AG08396 (cell line): ENCODE measurements at places on chromosomes 2 and 18.

DNA sequence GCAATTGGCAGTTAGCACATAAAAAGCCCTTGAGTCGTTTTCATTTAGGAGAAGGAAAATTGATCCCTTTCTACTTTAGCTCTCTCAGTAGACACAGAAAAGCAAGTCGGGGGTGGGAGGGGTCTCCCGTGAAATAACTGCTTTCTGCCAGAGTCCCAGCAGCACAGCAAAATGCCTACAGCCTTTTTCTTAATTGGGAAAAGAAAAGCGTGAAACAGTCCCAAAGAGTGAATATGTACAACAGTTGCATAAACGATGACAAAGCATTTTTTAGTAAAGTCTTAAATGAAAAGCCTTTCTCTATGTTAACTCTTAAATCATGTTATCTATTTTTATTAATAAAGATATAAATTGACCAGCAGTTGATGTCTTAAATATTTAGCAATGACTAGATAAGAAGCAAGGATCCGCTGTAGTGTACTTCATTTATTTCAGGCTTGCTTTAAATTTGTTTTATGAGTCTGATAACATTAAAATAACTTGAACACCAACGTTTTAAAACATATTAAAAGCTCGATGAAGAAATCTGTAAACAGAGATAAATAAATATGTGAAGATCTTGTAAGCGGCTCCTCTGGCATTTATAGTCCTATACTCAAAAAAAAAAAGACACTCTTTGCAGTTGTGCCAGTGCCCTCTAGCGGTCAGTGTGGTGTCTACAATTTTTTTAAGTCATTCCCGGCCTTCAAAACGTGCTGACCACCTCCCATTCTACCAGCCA lies 42.3 kb upstream of the ATIC start:
- DNase-seq = peak; percentile 62

DNA sequence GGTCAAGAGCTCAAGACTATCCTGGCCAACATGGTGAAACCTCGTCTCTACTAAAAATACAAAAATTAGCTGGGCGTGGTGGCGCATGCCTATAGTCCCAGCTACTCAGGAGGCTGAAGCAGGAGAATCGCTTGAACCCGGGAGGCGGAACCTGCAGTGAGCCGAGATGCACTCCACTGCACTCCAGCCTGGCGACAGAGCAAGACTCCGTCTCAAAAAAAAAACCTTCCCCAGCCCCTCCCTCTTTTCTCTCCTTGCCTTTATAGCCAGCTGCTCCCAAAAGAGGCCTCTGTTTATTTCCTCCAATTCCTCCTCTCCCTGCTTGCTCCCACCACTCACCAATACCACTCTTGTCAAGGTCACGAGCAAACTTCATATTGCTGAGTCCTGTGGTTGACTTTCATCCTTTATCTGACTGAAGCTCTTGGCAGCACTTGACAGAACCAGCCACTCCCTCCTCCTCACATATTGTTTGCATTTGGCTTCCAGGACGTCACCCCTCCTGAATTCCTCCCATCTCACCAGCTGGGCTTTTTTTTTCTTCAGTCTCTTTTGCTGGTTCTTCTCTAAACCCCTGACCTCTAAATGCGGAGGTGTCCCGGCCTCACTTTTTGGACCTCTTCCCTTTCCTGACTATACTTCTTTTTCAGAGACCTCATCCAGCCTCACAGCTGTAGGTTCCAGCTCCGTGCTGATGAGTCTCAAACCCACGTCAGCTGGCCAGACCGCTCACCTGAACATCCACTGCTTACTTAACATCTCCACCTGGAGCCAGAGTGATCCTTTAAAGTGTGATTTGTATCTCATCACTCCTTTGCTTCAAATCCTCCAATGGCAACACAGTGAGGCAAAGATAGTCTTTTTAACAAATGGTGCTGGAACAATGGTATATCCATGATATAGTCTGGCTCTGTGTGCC lies 84.6 kb upstream of the CAB39 start:
- peak; percentile 54 for DNase-seq

GRCh38 chr2:21367421-21367820 lies 243.7 kb downstream of the TDRD15 start:
- no peak for DNase-seq

DNA sequence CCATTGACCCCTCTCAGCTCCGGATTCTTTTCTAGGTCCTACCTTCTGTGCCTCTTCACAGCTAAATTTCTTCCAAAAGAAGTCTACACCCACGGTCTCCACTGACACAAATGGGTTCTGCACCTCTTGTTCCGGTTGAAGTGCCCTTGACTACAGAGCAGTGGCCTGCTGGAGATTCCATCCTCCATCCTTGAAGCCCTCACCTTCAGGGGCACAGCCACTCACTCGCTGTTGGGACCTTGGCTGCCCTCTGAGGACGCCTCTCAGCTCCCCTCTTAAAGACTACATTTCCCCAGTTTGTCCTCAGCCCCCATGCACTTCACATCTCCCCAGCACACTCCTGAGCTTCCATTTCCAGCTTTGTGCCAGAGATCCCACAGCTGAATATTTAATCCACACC lies 226.3 kb downstream of the ATAD2B start:
- no peak for DNase-seq

GRCh38 chr18:76374330-76375281 lies 120.4 kb downstream of the ZNF516 start:
- no peak for DNase-seq

DNA sequence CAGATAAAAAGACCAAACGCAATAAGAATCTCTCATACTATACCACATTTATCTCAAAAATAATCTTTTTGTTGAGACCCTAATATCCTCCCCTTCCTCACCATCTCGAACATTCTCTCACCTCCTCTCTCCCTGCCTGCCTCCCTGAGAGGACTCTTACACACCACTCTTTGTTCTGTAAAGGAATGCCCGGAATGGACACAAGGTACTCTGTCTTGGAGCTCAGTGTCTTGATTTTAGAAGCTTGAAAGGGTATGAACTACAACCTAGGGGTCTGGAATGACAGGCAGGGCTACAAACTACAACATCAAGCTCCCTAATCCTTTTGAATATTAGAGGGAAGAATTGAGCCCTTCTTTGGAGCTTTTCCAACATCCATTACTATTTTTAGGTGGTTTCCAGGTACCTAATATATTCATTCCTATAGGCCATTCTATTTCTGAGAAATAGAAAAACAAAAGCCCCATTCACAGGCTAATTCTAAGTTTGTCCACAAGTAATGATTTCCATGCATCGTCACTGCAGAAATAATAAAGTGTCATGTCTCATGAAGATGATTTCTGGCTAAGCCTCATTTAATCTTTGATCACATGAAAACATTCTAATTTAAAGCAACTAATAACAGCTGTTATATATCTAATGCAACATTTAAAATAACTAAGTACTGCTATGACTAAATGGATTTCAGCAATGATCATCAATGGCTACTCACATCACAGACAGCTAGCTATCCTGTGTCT lies 60.6 kb downstream of the LRP2 start:
- DNase-seq = no peak

GRCh38 chr18:49038423-49038822 lies 87.7 kb upstream of the SMAD7 start:
- DNase-seq = no peak

DNA sequence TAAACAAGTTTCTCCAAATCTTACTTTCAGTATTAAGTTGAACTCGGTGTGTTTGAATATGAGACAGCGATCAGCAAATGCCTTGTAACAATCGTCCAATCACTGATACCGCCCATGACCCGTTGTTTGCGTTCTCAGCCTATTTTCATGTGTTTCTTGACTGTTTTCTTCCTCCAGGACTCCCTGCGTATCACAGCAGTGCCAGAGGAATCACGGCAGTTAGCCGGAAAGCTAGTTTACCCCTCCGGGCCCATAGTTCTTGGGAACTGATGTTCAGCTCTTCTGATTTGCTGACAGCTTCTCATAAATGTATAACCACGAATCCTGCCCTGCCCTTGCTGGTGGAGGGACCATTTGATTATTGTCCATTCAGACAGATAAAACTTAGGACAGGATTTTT lies 42.2 kb upstream of the TPO start:
- no peak for DNase-seq

- no peak for DNase-seq
Observed at GRCh38 chr18:28079883-28080282, 97.0 kb downstream of the CDH2 start.

- DNase-seq = no peak
Observed at GRCh38 chr2:40370007-40370395, 81.9 kb downstream of the SLC8A1 start.

- DNase-seq = no peak
Observed at GRCh38 chr18:3810296-3810695, 360.3 kb downstream of the TGIF1 start.

GRCh38 chr2:84839851-84840250 lies 41.0 kb downstream of the TRABD2A start:
- DNase-seq = no peak

- DNase-seq = no peak
Observed at GRCh38 chr18:78006774-78007260, 757.2 kb downstream of the GALR1 start.

DNA sequence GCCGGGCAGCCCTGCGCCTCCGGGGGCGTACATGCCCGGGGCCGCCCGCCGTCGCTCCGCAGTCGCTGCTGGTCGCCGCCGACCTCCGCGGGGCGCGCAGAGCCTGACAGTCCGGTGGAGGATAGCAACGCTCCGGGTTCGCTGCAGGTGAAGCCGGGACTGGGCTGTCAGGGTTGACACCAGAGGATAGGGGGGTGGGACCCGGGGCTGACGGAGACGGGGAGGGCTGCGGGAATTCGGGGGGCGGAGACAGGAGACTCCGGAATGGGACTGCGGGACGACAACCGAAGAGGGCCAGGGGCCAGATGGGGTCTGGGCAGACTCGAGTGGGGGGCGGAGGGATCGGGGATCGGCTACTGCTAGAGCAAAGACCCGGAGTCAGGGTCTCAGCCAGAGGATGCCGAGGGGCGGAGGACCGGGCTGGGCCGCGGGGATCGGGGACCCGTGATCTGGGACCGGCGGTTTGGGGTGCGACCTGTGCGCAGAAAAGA lies 403 bp downstream of the TMEM127 start:
- DNase-seq = peak; percentile 64

GRCh38 chr18:70249118-70249517 lies 39.7 kb upstream of the SOCS6 start:
- peak; percentile 29 for DNase-seq

GRCh38 chr2:168348076-168348475 lies 100.7 kb upstream of the STK39 start:
- peak; percentile 29 for DNase-seq

DNA sequence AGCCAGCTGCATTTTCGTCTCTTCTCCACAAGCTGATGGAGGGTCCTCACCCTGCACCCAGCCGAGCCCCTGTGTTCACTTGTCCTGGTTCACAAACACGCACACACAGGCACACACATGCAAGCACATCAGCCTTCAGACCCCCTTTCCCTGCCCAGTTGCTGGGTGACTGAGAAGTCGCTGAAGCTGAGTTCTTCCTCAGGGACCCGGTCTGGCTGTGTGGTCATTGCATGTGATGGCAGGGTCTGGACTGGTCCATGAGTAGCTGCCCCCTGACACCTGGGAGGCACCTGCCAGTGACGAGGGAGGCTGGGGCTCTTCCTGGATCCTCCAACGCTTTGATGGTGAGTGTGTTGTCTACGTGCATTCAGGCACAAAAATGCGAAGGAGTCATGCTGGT lies 546.1 kb upstream of the SALL3 start:
- DNase-seq = no peak

GRCh38 chr18:58590254-58590653 lies 38.6 kb downstream of the ALPK2 start:
- DNase-seq = peak; percentile 79

DNA sequence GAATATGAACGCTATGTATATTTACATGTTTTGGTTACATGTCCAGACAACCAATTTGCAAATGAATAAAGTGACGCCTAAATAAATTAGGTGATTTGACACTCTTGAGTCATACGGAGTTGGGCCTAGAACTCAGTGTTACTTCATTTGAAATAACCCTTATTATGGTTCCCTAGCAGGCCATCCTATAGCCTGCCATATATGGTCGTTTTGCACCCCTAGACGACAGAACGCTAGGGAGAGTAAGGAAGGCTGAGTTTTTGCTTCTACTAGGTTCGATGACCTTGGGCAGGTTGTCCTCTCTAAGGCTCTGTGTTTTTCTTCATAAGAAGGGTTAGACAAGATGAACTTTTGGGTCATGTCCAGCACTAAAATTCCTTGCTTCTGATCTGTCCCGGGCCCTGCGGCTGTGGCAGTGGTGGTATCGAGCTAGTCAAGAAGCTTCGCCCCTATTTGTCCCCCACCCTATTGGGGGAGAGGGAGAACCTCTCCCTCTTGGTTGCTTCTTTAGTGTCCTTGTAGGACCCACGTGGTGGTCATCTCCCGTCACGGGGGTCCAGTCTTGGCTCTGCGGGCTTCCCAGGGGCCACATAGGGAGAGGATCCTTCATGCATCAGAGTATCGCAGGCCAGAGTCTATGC lies 574 bp upstream of the EML4 start:
- no peak for DNase-seq

DNA sequence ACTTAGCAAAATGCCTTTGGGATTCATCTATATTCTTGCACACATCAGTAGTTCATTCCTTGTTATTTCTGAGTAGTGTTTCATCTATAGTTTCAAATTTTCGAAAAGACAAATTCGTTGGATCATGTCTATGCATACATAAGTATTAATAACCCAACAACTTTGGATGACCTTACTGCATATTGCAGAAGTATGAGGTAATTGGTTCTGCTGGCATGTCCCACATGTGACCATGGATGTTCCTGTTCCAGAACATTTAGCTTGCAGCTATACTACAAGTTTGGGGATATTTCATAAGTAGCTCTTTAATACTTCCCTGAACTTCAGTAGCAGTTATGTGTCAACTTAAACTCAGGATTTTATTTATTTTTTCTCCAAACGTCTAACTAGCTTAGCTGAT lies 44.9 kb downstream of the APLF start:
- no peak for DNase-seq

GRCh38 chr2:232377841-232378734 lies 463 bp upstream of the ALPP start:
- DNase-seq = no peak

- DNase-seq = no peak
Observed at GRCh38 chr2:46703588-46703987, 212.0 kb downstream of the MCFD2 start.

- DNase-seq = no peak
Observed at GRCh38 chr18:63199743-63200241, 119.8 kb downstream of the BCL2 start.

- no peak for DNase-seq
Observed at GRCh38 chr2:229970406-229970805, 48.1 kb downstream of the FBXO36 start.

DNA sequence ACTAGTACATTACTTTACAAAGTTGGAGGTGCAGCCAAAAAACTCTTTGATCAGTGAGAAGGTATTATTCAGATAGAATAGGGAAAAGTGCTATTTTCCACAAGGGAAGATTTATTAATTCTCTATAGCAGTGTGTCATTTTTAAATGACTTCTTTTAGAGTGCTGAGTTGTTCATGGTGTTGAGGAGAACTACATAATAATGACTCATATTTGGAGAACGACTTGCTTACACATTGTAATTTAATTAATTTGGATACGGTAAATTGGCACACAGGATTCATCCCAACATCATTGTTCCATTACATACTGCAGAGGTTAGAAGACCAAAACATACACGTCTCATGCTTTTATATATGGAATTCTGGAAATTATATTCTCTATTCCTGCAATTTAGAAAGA lies 22.1 kb upstream of the MAP2 start:
- no peak for DNase-seq

GRCh38 chr2:215874418-215874817 lies 138.9 kb downstream of the MREG start:
- no peak for DNase-seq

GRCh38 chr2:159609811-159610549 lies 6.4 kb downstream of the BAZ2B start:
- DNase-seq = no peak
